Breast epithelium (tissue), 4 donors: ENCODE measurements at places on chromosomes 2 and 18.

GRCh38 chr2:19361325-19361990, 3.0 kb upstream of the OSR1 start:
- peak overlapping the region; percentile 53 for H3K27ac ChIP-seq
- H3K36me3 ChIP-seq: no peaks in the 10 kb centered on the region
- H3K4me3 ChIP-seq: peak overlapping the region; percentile 71
- H3K27me3 ChIP-seq: no peaks in the 10 kb centered on the region
- H3K4me1 ChIP-seq: no peaks in the 10 kb centered on the region

GRCh38 chr2:194495046-194495445, 1162.0 kb upstream of the SLC39A10 start:
- no peak overlapping the region for H3K27ac ChIP-seq
- H3K36me3 ChIP-seq: no peaks in the 10 kb centered on the region
- no peaks in the 10 kb centered on the region for H3K27me3 ChIP-seq
- H3K4me1 ChIP-seq: no peaks in the 10 kb centered on the region
- DNase-seq: no peak

GRCh38 chr2:129891341-129892320, 87.8 kb upstream of the RAB6C start:
- H3K4me3 ChIP-seq: no peak overlapping the region
- H3K27me3 ChIP-seq: peaks cover 4% of the 10 kb centered on the region
- H3K4me1 ChIP-seq: no peaks in the 10 kb centered on the region

DNA sequence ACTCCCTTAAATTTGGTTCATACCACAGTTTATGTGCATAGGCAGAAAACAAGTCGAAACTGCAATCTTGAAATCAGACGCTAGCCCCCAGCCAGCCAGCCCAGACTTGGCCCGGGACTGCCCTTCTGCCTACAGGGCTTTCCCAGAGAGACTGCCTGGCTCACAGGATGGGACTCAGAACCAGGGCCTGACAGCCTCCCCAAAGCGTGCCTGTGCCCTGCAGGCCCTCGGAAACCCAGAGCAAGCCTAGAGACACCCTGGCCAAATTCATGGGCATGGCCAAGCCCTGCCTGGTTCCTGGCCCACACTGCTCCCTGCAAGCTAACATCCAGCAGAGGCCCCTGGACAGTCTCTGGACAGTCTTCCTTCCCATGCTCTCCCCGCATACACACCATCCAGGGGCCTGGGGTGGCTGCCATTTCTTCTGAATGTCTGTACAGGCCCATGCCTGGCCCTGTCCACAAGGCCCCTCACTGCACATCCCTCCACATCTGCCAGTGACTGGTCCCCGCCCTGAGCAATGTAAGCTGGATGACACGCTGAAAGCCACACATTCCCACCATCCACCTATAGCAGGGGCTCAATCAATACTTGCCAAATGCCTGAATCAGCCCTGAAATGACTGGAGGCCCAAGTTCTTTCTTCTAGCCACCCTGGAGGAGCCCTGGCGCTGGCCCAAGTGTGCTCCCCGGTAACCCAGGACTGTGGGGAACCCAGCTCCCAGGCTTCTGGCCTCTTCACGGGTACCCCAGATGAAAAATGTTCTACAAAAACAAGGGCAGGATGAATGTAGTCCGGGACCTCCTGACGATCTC, 73.1 kb downstream of the HDAC4 start:
- H3K4me3 ChIP-seq: no peak overlapping the region
- H3K36me3 ChIP-seq: no peaks in the 10 kb centered on the region
- peaks cover 13% of the 10 kb centered on the region for H3K4me1 ChIP-seq
- H3K27ac ChIP-seq: peak overlapping the region; percentile 80

DNA sequence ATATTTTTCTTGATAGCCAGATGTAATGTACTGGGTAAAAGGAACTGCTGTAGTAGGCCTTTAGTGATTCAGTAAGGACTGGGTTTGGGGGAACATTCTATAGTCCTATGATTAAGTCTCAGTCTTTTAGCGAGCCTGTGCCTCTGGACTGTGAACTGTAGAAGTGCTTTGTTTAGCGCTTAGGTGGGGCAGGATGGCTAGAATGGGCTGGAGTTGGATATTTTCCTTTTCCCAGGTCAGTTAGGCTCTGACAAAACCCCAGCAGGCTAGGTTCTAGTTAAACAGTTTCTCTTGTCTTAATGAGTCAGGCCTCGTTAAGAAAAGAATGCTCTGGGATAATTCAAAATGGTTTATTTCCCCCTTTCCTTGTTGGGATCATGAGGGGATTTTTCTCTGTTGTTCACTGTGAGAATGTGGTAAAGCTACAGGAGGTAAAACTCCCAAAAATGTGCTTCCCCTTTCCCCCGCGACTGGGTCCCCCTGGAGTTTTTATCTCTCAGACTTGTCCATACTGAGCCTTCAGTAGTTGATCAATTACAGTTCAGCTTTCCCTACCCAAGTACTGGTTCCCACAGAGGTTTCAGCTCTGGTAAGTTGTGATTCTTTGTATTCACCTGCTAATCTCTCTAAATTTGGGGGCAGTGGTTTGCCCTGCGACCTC, 31.5 kb downstream of the EHBP1 start:
- no peaks in the 10 kb centered on the region for H3K4me1 ChIP-seq
- no peaks in the 10 kb centered on the region for H3K36me3 ChIP-seq
- H3K27me3 ChIP-seq: no peaks in the 10 kb centered on the region

DNA sequence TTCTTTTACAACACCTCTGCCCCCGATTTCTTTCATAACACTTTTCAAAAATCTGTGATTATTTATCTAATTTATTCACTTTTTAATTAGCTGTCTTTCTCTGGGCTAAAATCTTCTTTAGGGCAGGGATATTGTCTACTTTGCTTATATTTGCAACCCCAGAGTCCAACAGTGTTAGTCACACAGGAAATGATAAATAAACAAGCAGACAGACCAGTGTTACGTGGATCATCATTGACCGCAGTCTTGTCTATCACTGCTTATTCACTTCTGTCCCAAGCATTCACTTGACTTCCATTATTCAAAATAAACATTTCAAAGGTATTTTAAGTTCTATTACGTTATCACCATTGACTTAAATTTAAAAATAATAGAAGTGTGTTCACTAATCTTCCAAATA, 237.6 kb upstream of the UBE2E3 start:
- H3K4me1 ChIP-seq: no peaks in the 10 kb centered on the region
- H3K27me3 ChIP-seq: no peaks in the 10 kb centered on the region
- H3K27ac ChIP-seq: no peak overlapping the region
- H3K36me3 ChIP-seq: no peaks in the 10 kb centered on the region
- no peak overlapping the region for H3K4me3 ChIP-seq

DNA sequence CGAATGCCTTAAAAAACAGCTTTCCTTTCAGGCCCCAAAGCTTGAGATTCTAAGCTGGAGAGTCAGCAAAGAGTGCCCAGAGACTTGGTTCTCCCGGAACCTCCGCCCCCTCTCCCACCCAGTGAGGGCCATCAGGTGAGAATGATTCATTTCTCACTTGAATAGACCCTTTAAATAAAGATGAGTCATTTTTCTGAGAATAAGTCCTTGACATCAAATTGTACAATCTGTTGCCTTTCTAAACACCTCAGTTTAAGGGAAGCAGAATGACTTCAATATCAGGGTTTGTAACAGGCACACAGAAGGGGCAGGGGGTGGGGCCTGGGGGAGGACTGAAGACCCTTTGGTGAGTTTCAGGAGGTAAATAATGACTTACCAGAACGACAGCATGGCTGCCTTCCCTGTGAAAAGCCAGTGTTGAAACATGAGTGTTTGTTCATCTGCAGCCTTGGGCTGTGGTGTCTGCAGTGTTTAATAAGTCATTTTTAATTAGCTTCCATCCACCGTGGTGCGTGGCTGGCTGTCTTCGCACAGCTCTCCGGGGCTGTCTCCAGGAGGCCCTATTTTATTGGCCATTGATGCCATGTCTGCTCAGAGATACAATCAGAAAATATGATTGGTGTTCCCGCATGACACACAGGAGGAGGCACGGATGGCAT, 134.9 kb upstream of the ZNF236 start:
- no peaks in the 10 kb centered on the region for H3K36me3 ChIP-seq
- H3K4me1 ChIP-seq: no peaks in the 10 kb centered on the region
- H3K27me3 ChIP-seq: peaks cover 20% of the 10 kb centered on the region
- peak overlapping the region; percentile 58 for H3K27ac ChIP-seq
- DNase-seq: no peak
- no peak overlapping the region for H3K4me3 ChIP-seq

GRCh38 chr2:72901426-72901825, 14.2 kb downstream of the SPR start:
- H3K4me3 ChIP-seq: no peak overlapping the region
- no peak for DNase-seq
- H3K27me3 ChIP-seq: peaks cover 27% of the 10 kb centered on the region
- no peaks in the 10 kb centered on the region for H3K4me1 ChIP-seq
- H3K27ac ChIP-seq: no peak overlapping the region
- no peaks in the 10 kb centered on the region for H3K36me3 ChIP-seq

GRCh38 chr2:70981421-70981820, 3.0 kb downstream of the ANKRD53 start:
- H3K4me1 ChIP-seq: no peaks in the 10 kb centered on the region
- H3K27me3 ChIP-seq: no peaks in the 10 kb centered on the region
- H3K36me3 ChIP-seq: no peaks in the 10 kb centered on the region
- no peak overlapping the region for H3K4me3 ChIP-seq
- no peak for DNase-seq
- H3K27ac ChIP-seq: no peak overlapping the region

GRCh38 chr2:31270131-31270530, 36.2 kb downstream of the EHD3 start:
- no peak for DNase-seq
- H3K27ac ChIP-seq: no peak overlapping the region
- H3K27me3 ChIP-seq: no peaks in the 10 kb centered on the region
- no peaks in the 10 kb centered on the region for H3K4me1 ChIP-seq

DNA sequence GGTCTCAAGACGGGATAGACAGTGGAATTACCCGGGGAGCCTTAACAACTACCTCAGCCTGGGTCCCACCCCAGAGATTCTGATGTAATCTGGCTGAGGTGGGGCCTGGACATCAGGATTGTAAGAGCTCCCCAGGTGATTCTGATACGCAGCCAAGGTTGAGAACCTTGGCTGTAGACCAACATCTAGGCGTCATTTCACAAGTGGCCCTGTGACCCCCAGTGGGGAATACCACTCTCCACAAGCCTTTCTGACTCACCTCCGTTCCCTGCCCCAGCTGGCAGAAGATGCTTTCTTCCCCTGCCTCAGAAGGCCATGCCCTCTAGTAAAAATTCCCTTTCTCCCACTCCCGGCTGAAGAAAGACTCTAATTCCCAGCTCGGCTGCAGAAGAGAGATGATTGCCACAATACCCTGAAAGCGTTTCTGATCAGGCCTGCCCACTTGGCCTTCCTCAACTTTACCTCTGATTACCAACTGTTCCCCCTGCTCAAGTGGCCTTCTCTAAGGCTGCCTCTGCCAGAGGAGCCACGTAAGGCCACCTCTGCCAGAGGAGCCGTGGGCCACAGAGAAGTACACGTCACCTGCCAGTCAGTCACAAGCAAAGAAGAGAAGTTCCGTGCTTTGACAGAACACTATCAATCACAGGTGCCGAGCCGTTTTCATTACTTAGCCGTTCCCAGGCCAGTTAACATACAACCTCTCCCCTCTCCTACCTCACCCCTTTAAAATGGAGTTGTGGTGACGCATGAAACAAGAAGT, 116.8 kb upstream of the PKDCC start:
- no peak for DNase-seq
- H3K36me3 ChIP-seq: no peaks in the 10 kb centered on the region
- no peaks in the 10 kb centered on the region for H3K27me3 ChIP-seq
- no peak overlapping the region for H3K4me3 ChIP-seq
- H3K27ac ChIP-seq: no peak overlapping the region

DNA sequence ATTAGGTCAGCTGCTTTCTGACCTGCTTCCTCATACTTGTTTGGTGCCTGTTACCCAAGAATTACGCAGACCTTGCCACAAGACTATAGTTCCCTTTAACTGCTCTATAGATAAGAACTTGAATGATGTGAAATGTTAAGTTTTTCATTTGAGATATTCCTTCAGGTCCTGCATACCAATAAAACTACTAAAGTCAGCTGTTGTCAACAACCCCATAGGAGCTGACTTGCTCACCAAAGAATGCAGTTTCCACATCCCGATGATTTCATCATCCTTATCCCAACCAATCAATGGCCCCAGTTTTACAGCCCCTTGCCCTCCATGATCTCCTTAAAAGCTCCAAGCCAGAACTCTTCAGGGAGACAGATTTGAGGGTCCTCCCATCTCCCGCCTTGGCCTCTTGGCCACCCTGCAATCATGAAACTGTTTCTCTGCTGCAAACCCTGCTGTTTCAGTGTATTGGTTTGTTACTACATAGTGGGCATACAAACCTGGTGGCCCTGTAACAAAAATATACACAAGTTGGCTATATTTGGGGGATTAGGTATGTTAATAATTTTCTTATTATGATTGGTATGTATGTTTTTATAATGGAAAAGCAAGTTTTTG, 396.3 kb upstream of the CHST9 start:
- no peaks in the 10 kb centered on the region for H3K27me3 ChIP-seq
- no peak overlapping the region for H3K4me3 ChIP-seq
- no peak for DNase-seq
- no peaks in the 10 kb centered on the region for H3K36me3 ChIP-seq
- no peak overlapping the region for H3K27ac ChIP-seq

DNA sequence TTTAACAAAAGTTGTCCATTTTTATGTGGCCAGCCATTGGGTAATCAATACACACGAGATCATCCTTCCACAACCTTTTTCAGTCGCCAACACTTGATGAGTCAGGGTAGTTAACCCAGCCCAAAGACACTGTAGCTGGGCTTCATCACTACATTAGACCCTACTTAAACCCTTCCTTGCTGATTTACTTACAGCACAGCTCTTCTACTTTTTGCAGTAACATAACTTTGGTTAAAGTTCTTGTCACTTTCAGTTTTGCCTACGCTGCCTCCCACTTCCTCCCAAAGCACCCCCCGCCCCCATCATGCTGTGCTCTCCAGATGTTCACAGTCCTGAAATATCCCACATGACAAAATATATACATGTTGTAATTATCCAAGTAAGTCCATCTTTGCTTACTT, 103.6 kb downstream of the CDK15 start:
- no peak overlapping the region for H3K27ac ChIP-seq
- no peaks in the 10 kb centered on the region for H3K27me3 ChIP-seq
- DNase-seq: no peak
- H3K4me3 ChIP-seq: no peak overlapping the region
- no peaks in the 10 kb centered on the region for H3K36me3 ChIP-seq

DNA sequence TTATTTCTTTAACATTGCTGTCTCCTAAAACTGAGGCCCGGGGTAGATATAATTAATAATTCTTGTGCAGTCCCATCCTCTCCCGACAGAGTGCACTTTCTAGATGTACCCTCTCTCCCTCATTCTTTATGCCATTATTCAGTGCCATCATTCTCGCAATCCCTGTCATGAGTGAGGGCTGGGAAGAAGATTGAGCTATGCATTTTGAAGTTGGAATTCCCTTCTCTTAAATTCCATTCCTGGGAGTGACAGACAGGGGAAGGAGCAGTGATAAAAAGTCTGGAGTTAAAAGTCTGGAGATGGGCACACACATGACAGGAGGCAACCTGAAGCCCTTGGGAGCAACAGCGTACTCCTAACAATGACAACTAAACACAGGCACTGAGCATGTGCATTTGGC, 2.6 kb upstream of the KCNE4 start:
- no peak overlapping the region for H3K4me3 ChIP-seq
- no peaks in the 10 kb centered on the region for H3K4me1 ChIP-seq
- DNase-seq: no peak
- H3K36me3 ChIP-seq: no peaks in the 10 kb centered on the region
- no peak overlapping the region for H3K27ac ChIP-seq
